ENCODE measurements at places on chromosomes 1 and 21.

- H3K27ac ChIP-seq = no peak overlapping the region
- no peaks in the 10 kb centered on the region for H3K4me1 ChIP-seq
- H3K27me3 ChIP-seq = no peaks in the 10 kb centered on the region
- DNase-seq = no peak
- no peak overlapping the region for H3K4me3 ChIP-seq
These were observed 5.4 kb downstream of the CHTOP start for GRCh38 chr1:153639280-153639679.

GRCh38 chr21:45262616-45263015 lies 25.1 kb downstream of the POFUT2 start:
- peaks cover 50% of the 10 kb centered on the region for H3K36me3 ChIP-seq
- no peak for DNase-seq
- no peaks in the 10 kb centered on the region for H3K4me1 ChIP-seq

- no peaks in the 10 kb centered on the region for H3K4me1 ChIP-seq
- H3K4me3 ChIP-seq = no peak overlapping the region
- peaks cover 5% of the 10 kb centered on the region for H3K36me3 ChIP-seq
- no peaks in the 10 kb centered on the region for H3K27me3 ChIP-seq
- H3K27ac ChIP-seq = no peak overlapping the region
These were observed 15.1 kb downstream of the USP33 start for GRCh38 chr1:77744576-77744975.

- no peak overlapping the region for H3K27ac ChIP-seq
- H3K4me1 ChIP-seq = no peaks in the 10 kb centered on the region
- H3K4me3 ChIP-seq = no peak overlapping the region
- peaks cover 4% of the 10 kb centered on the region for H3K36me3 ChIP-seq
These were observed 16.0 kb downstream of the VANGL2 start for GRCh38 chr1:160416369-160416768.

GRCh38 chr1:112335351-112335750 lies 60.7 kb upstream of the CTTNBP2NL start:
- peak; percentile 4 for DNase-seq
- peaks cover 37% of the 10 kb centered on the region for H3K27me3 ChIP-seq
- no peaks in the 10 kb centered on the region for H3K4me1 ChIP-seq
- H3K4me3 ChIP-seq = no peak overlapping the region
- no peak overlapping the region for H3K27ac ChIP-seq

DNA sequence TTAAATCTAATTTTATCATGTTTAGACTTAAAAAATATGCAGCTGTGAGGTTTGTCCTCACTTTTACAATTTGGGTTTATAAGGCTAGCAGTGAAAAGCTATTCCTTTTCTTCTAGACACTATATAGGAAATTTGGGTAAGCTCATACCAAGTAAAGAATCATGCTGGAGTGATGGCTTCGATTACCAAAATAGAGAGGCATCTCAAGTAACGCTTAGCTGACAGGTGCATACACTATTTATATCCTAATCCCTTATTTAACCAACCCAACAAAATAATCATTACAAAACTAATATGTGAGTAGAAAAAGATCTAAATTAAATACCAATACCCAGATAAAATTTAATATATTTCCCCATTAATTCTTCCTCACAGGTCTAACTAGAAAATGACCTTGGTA lies 193.2 kb downstream of the LHX8 start:
- no peaks in the 10 kb centered on the region for H3K36me3 ChIP-seq
- no peak overlapping the region for H3K27ac ChIP-seq
- DNase-seq = no peak
- no peak overlapping the region for H3K4me3 ChIP-seq

DNA sequence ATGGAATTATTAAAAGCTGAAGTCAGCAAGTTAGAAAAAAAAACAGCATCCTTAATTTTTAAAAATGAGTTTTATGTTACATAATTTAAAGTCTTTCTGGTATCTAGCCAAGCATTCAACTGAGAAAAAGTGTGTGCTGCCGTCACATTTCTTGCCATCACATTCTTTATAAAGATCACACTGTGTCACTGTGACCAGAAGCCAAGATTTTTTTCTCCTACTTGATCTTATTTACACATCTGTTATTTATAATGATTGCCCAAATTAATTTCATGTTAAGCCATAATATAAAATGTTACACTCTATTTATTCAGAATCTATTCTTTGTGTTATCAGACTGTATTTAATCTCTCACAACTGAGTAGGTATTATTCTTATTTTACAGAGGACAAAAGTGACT lies 1603.7 kb downstream of the PLA2G4A start:
- no peaks in the 10 kb centered on the region for H3K36me3 ChIP-seq
- no peak for DNase-seq
- no peaks in the 10 kb centered on the region for H3K4me1 ChIP-seq
- no peak overlapping the region for H3K4me3 ChIP-seq

GRCh38 chr1:6962478-6962995 lies 177.3 kb downstream of the CAMTA1 start:
- H3K4me3 ChIP-seq = no peak overlapping the region
- DNase-seq = no peak
- peaks cover 4% of the 10 kb centered on the region for H3K4me1 ChIP-seq

DNA sequence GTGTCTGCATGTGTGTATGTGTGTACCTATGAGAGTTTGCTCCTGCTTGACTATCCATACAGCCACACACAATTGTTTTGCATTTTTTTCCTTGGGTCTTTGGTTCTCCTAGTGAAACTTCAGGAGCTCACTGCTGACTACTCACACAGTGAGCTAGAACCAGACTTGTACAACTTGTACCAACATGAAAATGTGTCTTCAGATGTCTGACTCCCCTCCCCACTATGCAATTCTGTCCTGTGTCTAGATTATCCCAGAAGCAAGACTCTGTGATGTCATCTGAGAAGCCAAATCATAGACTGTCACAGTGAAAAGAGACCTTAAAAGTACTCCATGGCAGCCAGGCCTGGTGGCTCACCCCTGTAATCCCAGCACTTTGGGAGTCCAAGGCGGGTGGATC lies 49.7 kb downstream of the ELAVL4 start:
- no peak overlapping the region for H3K4me3 ChIP-seq
- no peaks in the 10 kb centered on the region for H3K36me3 ChIP-seq
- H3K27ac ChIP-seq = no peak overlapping the region
- H3K27me3 ChIP-seq = no peaks in the 10 kb centered on the region
- DNase-seq = no peak

- H3K27ac ChIP-seq = no peak overlapping the region
- peaks cover 4% of the 10 kb centered on the region for H3K4me1 ChIP-seq
- H3K4me3 ChIP-seq = no peak overlapping the region
- no peaks in the 10 kb centered on the region for H3K27me3 ChIP-seq
These were observed 74.7 kb upstream of the NGF start for GRCh38 chr1:115412733-115413132.

DNA sequence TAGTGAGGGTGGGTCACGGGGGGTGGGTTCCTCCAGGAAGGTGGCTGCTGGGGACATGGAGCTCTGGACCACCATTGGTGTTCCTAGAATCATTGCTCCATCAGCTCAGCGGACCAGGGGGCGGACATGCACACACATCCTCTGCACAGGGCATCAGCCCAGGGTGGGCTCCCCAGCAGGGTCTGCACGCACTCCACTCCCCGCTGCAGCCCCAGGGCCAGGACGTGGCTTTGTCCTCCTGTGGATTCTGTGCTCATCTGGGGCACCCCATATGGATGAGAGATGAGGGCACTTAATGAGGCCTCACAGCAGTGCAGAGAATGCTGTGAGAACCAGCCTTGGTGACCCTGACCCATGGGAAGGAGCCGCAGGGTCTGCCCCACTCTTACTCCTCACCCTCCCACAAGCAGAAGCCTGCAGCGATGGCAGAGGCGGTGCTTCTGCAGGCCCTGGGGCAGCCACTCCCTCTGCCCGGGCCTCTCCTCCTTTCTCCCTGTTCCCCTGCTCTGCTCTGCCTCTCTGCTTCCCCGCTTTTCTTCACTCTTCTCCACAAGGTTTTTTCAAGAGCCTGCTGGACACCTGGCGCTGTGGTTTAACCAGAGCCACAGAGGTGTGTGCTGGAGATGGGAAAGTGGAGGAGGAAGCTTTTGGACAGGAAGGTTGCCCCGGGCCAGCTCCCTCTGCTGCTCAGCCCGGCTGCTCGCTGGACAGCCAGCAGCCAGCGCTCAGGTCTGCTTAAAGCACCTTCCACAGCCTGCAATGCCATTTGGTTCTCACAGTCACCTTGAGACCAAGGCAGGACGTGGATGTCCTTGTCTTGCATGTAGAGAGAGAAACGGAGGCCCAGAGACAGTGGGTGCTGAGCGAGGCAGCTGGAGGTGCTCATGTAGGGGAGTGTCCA lies 26.3 kb upstream of the PCBP3 start:
- H3K36me3 ChIP-seq = no peaks in the 10 kb centered on the region
- H3K27me3 ChIP-seq = peaks cover 40% of the 10 kb centered on the region
- H3K4me1 ChIP-seq = peaks cover 10% of the 10 kb centered on the region
- no peak overlapping the region for H3K27ac ChIP-seq
- no peak overlapping the region for H3K4me3 ChIP-seq
- DNase-seq = no peak

DNA sequence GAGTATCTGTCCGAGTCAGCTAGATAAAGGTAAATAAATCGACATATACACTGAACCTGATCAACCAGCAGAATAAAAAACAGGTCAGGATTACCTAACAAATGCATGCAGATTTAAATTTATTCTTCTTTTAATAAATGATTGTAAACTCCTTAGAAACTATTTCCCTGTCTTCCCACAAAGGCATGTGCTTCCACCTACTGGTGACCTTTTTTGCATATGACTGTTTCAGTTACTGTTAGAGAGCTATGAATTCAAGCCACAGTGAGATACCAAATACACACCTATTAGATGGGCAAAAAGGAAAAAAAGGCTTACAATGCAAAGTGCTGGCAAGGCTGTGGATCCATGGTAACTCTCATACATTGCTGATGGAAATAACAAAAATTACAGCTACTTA lies 957.4 kb upstream of the NCAM2 start:
- H3K36me3 ChIP-seq = no peaks in the 10 kb centered on the region
- H3K4me3 ChIP-seq = no peak overlapping the region

DNA sequence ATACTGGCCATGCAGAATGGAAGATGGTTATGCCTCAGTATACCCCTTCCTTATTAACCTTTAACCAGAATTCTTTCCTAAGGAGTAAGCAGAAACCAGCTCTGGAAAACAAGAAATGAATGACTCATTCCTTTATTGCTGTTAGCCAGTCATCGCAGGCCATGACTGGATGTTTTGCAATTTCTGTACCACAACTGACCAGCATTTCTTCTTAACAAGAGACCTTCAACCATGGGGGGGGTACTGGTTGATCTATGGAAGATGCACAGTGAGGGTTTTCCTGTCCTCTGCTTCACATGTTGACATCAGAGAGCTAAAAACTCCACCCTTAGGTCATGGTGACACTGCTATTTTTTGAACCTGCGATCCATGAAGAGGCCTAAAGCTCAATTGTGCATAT lies 28.0 kb upstream of the RNF2 start:
- DNase-seq = peak; percentile 94
- H3K27me3 ChIP-seq = no peaks in the 10 kb centered on the region
- peaks cover 6% of the 10 kb centered on the region for H3K4me1 ChIP-seq
- no peaks in the 10 kb centered on the region for H3K36me3 ChIP-seq
- no peak overlapping the region for H3K27ac ChIP-seq

DNA sequence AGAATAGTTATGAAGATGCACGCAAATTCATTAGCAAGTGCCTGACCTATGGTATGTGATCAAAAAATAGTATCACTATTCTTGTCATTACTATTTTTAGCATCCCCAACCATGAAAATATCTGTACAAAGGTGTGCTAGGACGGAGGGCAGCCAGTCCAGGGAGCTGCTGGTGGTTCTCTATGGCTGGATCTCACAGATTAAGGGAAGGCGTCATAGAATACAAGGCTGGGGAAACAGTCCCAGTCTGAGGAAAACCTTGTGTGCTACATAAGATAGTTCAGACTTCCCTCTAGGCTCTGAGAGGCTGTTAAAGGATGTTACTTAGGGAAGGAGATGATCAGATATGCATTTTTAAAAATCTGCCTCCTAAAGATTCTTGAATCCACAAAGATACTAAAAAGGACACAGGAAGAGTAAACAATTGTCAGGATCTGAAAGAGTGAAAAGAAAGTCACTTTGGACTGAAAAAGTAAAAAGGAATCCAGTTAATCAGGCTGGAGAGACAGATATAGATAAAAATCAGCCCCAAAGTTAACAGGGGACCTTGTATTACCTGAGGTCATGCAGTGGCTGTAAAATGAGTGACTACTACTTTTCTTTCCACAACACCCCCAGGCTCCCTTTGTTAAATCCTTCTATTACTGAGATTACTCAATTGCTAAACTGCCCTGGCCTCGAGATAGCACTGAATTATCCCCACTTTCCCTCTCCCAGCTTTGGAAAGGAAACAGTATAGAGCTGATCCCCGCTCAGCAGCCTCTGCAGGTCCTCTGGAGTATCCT lies 108.6 kb downstream of the MAB21L3 start:
- H3K27ac ChIP-seq = no peak overlapping the region
- H3K27me3 ChIP-seq = no peaks in the 10 kb centered on the region
- H3K36me3 ChIP-seq = no peaks in the 10 kb centered on the region
- H3K4me1 ChIP-seq = no peaks in the 10 kb centered on the region
- DNase-seq = no peak

GRCh38 chr1:10909697-10910680 lies 102.5 kb upstream of the TARDBP start:
- H3K4me3 ChIP-seq = no peak overlapping the region
- no peak overlapping the region for H3K27ac ChIP-seq
- no peaks in the 10 kb centered on the region for H3K4me1 ChIP-seq
- H3K27me3 ChIP-seq = peaks cover 42% of the 10 kb centered on the region

DNA sequence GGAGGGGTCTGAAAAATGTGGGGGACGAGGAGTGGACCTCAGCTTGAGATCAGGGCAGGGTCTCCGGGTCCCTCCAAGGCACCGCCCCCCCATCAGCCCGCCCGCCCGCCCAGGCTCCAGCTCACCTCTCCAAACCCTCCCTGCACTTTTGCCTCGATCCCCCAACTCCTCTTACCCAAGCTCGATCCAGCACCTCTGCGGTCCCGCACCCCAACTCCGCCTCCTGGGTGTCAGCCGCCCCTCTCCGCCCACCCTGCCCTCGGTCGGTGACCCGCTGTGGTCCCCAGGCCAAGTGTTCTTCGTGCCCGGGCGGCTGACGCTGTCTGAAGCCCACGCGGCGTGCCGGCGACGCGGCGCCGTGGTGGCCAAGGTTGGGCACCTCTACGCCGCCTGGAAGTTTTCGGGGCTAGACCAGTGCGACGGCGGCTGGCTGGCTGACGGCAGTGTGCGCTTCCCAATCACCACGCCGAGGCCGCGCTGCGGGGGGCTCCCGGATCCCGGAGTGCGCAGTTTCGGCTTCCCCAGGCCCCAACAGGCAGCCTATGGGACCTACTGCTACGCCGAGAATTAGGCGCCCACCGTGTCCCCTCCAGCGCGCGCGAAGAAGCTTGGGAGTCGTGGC lies 5.7 kb downstream of the HAPLN2 start:
- DNase-seq = no peak
- H3K4me3 ChIP-seq = no peak overlapping the region
- no peak overlapping the region for H3K27ac ChIP-seq
- no peaks in the 10 kb centered on the region for H3K36me3 ChIP-seq
- peaks cover 4% of the 10 kb centered on the region for H3K4me1 ChIP-seq

- H3K27me3 ChIP-seq = no peaks in the 10 kb centered on the region
- no peak for DNase-seq
- no peak overlapping the region for H3K27ac ChIP-seq
- H3K4me1 ChIP-seq = no peaks in the 10 kb centered on the region
- no peaks in the 10 kb centered on the region for H3K36me3 ChIP-seq
- H3K4me3 ChIP-seq = no peak overlapping the region
These were observed 325.8 kb downstream of the MATN1 start for GRCh38 chr1:30397576-30397975.

Measured in IMR-90 (cell line).